RPMI8226 (cell line): ENCODE measurements at places on chromosomes 1 and 21.

DNA sequence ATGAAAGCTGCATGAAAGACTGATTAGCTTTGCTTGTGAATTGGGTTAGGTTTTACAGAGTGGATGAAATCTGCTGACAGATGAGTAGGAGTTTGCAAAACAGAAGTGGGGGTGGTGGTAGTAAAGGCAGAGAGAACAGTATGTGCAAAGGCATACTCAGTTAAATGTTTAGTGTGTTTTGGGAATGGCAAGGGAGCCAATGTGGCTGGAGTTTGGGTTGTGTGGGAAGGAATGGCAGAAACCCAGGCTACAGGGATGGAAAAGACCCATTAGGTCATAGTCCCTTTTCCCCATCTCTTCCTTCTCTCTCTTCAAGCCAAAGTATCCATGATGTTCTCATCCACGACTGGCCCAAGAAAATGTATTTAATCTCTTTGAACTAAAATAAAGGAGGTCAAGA, 362.2 kb upstream of the LYPLAL1 start:
- no peak for DNase-seq

DNA sequence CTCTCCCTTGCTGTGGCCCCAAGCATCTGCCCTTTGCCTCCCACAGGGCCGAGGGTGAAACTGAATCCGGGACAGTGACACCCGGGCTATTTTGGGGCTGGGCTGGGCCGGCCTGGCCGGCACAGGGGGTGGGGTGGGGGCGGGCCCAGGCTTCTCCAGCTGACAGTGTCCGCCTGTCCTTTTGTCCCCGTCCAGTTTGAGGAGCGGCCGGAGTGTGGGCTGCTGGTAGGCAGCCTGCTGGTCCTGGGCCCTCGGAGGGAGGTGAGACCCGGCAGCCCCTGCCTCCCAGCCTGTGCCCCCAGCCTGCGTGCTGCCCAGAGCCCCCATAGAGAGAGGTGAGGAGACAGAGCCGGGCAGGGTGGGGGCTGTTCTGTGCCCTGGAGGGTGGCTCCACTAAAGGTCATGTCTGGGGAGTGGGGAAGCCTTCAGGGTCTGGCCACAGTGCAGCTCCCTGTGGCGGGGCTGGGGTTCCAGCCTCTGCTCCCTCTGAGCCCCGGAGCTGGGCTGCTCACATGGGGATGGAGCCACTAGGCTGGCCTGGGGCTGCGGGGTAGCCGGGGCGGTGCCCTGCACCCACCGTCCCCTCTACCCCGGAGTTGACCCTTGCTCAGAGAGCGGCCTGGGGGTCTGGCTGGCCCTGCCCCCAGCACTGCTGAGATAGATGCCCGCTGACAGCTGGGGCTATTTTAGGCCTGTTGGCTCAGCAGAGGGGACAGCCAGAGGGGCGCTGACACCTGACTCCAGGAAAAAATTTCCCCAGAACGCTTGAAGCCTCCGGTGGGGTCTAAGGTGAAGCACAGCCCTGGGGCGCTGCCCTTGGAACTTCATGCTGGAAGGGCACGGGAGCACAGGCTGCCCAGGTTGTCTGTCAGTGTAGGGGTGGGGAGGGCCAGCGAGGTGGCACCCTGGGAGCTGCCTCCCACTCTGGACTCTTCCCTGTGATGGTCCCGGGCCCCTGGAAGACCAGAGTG, at the start of gene OBSCN:
Gene OBSCN (plus strand): TSS at position 194 of the 971 bp plus-strand sequence. CDS start 3,740 bp downstream, outside the sequence.
- DNase-seq = no peak

DNA sequence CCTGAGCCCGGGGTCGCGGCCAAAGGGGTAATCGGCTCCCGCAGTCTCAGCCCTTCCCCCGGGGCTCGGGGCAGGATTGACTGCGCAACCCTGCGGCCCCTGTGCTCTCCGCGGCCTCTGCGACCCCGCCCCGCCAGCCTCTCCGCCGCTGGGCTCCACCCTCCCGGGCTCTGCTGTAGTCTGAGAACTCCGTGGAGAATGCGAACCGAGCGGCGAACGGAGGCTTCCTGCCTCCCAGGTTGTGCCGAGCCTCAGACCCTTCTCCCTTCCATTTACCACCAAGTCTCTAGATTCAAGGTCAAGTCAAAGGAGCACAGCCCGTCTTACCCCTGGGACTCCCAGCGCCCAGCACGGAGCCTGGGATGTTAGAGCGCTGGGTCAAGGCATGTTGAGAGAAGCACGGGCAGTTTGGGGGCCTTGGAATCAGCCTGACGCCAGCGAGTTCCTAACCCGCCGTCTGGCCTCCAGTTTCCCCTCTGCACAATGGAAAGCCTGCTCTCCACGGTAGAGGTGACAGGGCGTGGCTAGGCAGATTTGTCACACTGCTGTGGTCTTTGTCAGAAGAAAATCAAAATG, 3.0 kb downstream of the ATP2B4 start:
- DNase-seq = peak; percentile 42

DNA sequence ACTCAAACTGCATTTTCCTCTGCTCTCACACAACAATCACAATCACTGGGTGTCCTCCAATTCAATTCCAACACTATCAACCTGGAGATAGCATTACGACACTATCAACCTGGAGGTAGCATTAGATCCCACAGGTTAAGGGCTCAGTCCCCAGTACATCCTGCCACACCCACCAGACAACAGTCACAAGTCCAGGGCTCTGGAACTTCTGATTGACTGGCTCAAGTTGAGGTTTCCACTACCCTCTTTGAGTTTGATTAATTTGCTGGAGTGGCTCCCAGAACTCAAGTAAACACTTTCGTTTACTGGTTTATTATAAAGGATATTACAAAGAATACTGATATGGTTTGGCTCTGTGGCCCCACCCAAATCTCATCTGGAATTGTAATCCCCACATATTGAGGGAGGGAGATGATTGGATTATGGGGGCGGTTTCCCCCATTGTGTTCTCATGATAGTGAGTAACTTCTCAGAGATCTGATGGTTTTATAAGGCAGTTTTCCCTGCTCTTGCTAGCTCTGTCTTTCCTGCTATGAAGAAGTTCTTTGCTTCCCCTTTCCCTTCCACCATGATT, 49.6 kb upstream of the ARHGAP29 start:
- DNase-seq = no peak

GRCh38 chr1:172673761-172674160, 14.9 kb downstream of the FASLG start:
- no peak for DNase-seq

DNA sequence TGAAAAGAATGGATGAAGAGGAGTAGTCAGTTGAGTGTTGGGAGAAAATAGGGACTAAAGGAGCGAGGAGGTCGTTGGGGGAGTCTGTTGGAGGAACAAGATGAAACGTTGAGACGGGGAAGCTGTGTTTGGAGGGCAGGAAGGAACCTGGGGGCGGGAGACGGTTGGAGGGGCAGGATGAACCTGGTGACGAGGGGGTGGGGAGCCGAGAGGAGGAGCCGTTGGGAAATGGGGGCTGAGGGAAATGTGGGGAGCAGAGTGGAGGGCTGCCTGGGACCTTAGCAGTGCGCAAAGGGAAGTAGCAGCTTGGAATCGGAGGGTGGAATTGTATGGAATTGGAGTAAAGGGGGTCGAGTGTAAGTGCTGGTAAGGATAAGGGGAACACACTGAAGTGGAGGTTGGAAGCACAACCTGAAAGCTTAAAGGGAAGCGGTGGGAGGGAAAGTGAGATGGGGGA, 630 bp downstream of the MTF2 start:
- peak; percentile 5 for DNase-seq

DNA sequence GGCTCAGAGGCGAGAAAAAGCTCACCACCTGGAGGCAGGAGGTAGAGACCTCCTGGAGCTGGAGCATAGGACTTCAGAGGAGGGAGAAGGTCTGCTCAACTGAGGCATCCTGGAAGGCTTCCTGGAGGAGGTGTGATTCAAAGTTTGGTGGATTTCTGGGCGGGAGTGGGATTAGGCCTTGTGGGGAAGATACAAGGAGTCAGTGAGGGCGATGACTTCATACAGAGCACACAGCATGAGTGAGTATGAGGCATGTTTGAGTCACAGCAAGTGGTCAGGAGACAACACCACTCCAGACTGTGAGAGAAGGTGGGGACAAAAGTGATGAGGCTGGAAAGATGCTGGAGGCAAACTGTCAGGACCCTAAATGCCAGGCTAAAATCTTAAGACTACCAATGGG, 77.6 kb downstream of the MATN1 start:
- no peak for DNase-seq

- no peak for DNase-seq
Measured at GRCh38 chr21:15006594-15007230, 58.1 kb downstream of the NRIP1 start.

DNA sequence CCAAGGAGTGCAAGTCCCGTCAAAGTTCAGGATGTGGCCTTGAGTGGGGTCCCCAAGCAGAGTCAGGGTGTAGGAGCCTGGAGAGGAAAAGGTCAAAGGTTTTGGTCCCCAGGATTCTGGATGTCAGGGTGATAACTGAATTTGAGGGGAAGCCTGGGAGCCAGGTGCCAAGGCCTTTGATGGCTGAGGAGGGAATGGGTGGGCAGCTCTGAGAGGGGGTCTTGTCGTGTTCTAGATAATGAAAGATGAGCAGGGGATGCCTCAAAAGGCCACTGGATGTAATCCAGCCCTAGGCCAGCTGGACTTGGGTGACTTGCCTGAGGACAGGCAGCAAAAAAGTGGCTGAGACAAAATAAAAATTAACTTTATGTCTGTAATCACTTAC, 27.5 kb upstream of the KCNA2 start:
- no peak for DNase-seq

DNA sequence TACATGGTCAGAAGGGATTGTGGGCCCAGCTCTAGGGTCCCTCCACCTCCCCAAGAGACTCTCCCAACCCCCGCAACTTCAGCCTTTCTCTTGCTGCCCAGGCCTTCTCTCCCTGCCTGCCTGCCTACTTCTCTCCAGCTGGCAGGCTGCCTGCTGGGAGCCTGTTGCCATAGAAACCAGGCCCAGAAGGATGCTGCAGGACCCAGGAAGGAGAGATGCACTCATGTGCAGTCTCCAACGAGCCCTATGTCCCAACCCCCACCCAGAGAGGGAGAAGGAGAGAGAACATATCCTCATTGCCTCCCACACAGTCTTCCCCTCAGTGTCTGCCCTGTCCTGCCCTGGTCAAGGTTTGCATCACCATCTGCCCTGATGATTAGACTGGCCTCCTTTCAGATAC, 10.8 kb upstream of the SMIM12 start:
- DNase-seq = no peak

- no peak for DNase-seq
Measured at GRCh38 chr1:29650041-29650400, 413.7 kb downstream of the PTPRU start.

GRCh38 chr1:31181515-31182343, 58.0 kb downstream of the NKAIN1 start:
- DNase-seq = peak; percentile 60

DNA sequence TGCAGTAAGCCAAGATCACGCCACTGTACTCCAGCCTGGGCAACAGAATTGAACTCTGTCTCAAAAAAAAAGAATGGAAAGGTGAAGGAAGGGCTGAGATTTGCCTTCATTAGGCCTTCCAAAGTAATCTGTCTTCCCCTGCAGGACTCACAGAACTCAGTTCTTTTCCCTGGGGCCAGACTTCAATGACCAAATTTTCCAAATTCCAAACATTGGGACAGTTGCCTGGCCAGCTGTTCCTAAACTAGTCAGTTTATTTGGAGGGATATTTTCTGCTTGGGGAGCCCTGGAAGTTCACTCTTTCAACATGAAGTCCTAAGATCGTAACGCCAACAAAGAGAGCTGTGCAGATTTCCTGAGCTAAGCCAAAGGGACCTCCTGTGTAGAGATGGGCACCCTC, 5.4 kb upstream of the DEDD start:
- no peak for DNase-seq

DNA sequence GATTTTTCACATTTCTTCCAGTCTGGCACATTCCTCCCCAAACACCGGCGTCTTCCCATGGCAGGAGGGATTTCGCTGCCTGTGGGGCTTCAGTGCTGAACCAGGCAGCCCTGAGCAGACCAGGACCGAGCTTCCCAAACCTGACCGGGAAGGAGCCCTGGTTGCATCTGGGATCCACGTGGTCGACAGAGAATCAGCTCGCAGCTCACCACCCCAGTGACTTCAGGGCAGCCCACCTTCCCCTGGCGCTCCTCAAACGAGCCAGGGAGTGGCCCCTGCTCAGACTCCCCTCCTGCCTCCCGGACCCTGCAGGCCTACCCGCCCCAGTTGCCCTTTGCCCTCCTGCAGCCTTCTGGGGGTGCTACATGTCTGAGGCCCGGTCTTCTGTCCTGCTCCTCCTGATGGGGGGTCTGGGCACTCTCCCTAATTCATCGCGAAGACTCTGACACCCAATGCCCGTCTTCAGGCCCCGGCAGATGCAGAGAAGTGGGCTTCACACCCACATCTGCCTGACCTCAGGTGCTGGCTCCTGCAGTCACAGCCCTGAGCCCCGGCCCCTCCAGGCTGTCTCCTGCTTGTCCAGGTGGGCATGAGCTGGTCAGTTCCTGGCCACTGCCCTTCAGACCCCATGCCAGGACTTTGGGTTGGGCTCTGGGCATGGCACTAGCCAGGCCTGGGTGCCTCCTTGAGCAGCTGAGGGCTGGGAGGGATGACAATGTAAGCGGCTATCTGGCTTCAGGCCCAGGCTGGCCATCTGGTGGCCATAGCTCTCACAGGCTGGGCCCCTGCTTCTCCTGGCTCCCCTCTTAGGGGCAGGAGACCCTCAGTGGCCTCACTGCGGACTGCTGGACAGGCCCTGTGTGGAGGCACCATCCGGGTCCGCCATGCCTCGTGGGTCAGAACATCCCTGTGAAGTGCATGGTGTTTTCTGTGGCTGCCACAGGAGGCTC, 26.1 kb upstream of the PRSS38 start:
- no peak for DNase-seq

- no peak for DNase-seq
Measured at GRCh38 chr1:154777154-154777553, 92.9 kb downstream of the KCNN3 start.

DNA sequence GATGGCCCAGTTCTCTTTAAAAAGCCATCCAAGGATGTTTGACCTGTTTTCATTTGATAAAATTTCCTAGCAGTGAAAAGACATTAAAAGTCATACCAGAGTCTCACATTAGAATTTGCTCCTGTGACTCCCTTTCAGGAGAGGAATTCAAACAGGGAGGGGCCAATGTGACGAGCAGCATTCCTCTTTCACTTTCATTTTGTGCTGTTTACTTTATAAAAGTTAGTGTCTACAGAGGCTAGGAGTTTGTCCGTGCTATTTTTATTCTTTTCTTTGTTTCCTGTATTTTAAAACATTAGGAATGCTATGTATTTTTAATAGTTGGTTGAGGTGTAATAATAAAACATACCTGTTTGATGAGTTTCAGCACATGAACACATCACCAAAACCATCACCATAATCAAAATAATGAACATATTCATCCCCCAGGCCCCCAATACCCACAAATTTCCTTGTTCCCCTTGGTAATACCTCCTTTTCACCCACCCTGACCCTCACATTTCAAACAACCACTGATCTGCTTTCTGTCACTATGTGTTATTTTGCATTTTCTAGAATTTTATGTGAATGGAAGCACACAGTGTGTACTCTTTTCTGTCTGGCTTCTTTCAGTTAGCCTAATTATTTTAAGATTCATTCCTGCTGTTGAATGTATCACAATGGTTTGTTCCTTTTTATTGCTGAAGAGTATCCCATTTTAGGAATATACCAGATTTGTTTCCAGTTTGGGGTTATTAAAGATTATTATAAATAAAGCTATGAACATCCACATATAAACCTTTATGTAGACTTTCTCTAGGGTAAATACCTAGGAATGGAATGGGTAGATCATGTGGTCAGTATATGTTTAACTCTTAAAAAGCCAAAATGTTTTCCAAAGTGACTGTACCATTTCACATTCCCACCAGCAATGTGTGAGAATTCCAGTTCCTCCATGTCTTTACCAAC, 129.5 kb downstream of the TENT5C start:
- peak; percentile 47 for DNase-seq
